ENCODE measurements at places on chromosomes 3 and 15.

DNA sequence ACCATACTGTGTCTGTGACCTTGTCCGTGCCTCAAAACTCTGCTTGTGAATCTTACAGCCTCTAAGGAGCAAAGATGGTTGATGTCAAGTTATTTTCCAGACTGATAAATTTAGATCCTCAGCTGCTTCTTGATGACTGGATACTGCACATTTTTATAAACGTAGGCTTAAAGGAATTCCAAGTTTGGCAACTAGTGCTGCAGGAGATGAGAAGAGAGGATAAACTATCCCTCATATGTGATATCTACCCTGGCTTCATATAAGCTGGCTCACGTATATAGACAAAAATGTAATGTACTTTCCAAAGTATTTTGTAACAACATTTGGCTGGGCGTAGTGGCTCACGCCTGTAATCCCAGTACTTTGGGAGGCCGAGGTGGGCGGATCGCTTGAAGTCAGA, 89.6 kb downstream of the GMPS start:
- peak; percentile 53 for DNase-seq

GRCh38 chr15:47812470-47812999, 95.2 kb downstream of the SEMA6D start:
- peak; percentile 98 for DNase-seq

DNA sequence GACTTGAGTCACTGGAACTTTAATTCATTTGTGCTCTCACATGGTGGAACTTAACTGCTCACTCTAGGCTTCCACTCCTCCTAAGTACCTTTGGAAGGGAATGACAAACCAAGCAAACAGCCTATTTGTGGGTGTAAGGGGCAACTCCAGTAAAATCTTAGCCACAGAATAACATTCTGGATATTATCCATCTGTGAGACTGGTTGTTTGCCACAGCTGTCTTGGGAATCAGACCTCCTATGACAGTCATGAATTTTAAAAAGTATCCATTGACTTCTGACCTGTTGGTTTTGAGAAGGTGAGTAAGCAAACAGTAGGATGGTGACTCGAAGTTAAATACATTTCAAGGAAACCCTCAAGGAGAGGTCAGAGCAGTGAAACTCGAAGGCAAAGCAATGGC, 147.3 kb upstream of the CDIN1 start:
- DNase-seq = no peak

- no peak for DNase-seq
These were observed 300.7 kb upstream of the GRM7 start for GRCh38 chr3:6560259-6560658.
